Cardiac muscle cell (in vitro differentiated cells and primary cell): ENCODE measurements at places on chromosomes 2 and 18.

DNA sequence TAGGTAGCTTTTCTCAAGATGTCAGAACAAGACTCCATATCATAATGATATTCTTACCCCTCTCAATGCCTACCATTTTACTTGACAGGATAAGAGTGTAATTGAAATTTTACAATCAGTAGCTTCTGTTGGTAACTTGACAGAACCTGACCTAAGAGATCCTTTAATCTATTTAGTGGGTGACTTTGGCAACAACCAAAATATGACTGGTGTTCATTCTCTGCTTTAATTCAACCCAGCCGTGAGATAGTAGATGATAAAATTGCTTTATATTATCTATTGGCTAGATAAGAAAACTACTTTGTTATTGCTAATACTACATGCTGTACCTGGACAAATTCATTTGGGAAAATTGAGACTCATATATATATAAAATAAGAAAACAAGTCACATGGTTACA, 770.2 kb upstream of the NXPH2 start:
- DNase-seq, result no peak

- DNase-seq, result no peak
Measured at GRCh38 chr2:33897741-33898140, 298.6 kb upstream of the FAM98A start.

GRCh38 chr2:103152556-103152955, 390.7 kb downstream of the TMEM182 start:
- DNase-seq, result no peak

DNA sequence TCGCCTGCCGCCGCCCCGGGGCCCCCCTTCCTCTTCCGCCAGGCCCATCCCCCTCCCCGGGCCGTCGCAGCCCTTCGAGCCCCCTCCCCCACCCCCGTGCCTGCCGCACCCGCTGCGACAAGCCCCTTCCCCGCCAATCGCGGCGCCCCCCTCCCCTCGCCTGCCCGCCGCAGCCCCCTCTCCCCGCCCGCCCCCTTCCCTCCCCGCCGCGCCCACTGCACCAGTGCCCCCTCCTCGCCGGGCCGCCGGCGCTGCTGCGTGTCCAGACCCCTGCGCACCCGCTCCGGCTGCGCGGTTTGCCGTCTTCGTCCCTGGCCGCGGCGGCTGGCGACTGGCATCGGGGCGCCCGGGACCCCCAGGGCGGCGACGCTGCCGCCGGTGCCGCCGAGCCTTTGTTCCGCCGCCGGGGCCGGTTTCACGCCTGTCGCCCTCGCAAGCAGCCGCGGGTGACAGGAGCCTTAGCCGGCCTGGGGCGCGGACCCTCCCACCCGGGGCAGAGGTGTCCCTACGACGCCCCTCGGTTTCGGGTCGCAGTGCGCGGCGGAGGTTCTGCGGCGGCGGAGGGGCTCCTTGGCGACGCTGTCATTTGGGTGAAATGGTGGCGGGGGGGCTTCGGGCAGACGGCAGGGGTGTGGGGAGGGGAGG, 18.1 kb downstream of the GPC1 start:
- DNase-seq, result peak; percentile 40

DNA sequence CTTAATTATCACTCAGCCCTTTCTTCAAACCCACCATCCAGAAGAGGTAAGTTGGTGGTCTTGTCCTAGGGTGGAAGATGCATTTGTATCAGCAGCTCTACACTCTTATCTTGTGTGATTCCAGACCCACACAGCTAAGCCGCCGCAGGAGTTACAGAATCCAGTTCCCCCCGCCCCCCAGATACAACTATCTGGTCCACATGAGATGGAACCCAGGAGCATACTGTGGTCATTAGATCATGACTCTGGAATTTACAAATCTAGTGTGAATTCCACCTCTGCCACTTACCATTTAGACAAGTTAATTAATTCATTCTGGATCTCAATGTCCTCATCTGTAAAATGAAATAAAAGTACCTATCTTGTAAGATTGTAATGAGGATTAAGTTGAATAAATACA, 486.4 kb downstream of the BCL11A start:
- no peak for DNase-seq

- no peak for DNase-seq
Measured at GRCh38 chr18:14965553-14965952, 217.6 kb downstream of the ANKRD30B start.

- no peak for DNase-seq
Measured at GRCh38 chr2:10080536-10081304, 509 bp upstream of the CYS1 start.

- no peak for DNase-seq
Measured at GRCh38 chr2:228728961-228729360, 542.1 kb downstream of the PID1 start.

- no peak for DNase-seq
Measured at GRCh38 chr2:236085211-236085610, 83.0 kb downstream of the GBX2 start.
